ENCODE measurements at places on chromosomes 6 and 20.

DNA sequence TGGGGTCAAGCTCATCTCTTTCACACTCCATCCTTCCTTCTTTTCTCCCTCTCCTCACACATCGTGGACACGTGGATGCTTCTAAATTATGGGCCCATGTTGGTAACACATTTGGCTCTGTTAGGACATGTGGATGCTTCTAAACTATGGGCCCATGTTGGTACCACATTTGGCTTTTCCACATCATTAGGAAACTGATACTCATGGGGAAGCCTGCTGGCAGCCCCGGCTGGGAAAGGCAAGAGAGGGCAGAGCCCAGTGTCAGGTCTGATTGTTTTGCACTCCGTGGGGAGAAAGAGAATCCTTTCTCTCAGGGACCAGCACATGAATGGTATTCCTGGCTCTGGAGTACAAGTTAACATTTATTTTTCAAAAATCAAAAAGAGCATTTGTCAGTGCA lies 4.0 kb upstream of the CST1 start:
- no peak for DNase-seq

GRCh38 chr20:34402461-34402860 lies 39.4 kb downstream of the ITCH start:
- DNase-seq = no peak

GRCh38 chr6:2976571-2977085 lies 5.3 kb upstream of the SERPINB6 start:
- no peak for DNase-seq

GRCh38 chr20:34235875-34236274 lies 5.3 kb upstream of the ASIP start:
- no peak for DNase-seq

DNA sequence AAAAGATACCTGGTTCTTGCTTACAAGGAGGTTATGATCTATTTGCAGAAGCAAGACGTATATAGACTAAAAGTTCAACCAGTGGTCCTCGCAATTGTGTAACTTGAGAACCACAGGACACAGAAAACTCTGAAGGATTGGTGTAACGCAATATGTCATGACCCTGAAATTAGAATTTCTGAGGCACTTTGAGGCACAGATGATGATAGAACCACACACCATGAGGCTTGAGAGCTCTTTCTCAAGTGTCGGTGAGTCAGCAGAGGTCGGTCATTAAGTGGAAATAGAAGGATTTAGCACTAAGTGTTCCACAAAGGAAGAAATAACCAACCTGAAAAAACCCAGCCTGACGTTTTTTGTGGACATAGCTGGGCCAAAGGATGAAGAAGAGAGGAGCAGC lies 15.3 kb upstream of the CCN2 start:
- no peak for DNase-seq

GRCh38 chr6:82248273-82248735 lies 760 bp upstream of the IBTK start:
- no peak for DNase-seq

Data from HuH-7.5 (cell line).